ENCODE measurements at places on chromosomes 16 and 17. TPM values are rescaled to one million over a fixed set of nuclear protein-coding genes. Genes with fewer than 3 reads are reported as not detected.

- peak; percentile 58 for DNase-seq
Observed at GRCh38 chr17:48330421-48330820, 99.6 kb downstream of the SKAP1 start.

- DNase-seq, result no peak
Observed at GRCh38 chr17:37676115-37676925, 33.1 kb upstream of the DDX52 start.

- no peak for DNase-seq
Observed at GRCh38 chr17:42372142-42372541, 16.1 kb downstream of the STAT3 start.

- DNase-seq, result no peak
Observed at GRCh38 chr16:68202091-68202519, 33.8 kb downstream of the ESRP2 start.

- no peak for DNase-seq
Observed at GRCh38 chr16:8649829-8650554, 24.4 kb upstream of the ABAT start.

DNA sequence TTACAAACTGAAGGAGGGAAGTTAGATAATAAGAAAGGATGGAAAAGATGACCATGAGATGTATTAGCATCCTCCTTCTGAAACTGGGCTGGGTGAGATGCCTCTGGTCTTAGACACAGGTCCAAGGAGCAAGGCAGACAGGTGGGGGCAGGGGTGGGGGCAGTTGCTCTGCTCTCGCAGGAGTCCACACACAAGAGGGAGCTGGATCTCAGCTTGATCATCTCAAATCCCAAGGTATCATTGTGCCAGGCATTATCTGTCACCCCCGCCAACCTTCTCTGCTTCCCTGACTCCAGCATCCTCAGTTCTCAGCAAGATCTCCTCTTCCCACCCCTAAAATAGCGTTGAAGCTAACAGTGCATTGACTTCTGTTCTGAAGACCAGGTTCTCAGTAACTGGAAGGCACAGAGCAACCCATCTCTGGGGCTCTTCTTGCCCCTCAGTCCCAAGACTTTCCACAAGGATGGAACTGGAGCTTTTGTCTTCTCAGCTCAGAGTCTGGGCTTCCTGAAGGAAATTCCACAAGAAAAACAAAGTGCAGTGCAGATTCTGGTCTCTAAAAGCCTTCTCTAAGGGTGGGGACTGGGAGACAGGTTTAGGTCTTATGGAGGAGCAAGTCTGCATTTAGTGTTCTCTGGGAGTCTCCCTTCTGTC, 1.6 kb downstream of the FLOT2 start:
- peak; percentile 14 for DNase-seq

DNA sequence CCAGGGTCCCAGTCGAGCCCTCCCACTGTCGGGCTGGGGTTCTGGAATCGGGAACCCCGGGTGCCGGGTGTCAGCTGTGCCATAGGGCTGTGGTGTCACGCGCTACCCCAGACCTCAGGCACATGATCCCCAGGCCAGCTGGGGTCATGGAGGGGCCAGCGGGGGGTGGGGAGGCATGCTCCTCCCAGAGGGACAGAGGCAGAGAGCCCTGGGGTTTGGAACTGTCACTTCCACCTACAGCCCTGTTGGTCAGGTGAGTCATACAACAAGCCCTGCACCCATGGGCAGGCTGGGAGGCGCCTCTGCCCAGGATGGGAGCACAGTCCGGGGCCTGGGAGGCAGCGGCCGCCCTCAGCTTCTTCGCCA, 63.0 kb downstream of the BAIAP2 start:
- peak; percentile 57 for DNase-seq

DNA sequence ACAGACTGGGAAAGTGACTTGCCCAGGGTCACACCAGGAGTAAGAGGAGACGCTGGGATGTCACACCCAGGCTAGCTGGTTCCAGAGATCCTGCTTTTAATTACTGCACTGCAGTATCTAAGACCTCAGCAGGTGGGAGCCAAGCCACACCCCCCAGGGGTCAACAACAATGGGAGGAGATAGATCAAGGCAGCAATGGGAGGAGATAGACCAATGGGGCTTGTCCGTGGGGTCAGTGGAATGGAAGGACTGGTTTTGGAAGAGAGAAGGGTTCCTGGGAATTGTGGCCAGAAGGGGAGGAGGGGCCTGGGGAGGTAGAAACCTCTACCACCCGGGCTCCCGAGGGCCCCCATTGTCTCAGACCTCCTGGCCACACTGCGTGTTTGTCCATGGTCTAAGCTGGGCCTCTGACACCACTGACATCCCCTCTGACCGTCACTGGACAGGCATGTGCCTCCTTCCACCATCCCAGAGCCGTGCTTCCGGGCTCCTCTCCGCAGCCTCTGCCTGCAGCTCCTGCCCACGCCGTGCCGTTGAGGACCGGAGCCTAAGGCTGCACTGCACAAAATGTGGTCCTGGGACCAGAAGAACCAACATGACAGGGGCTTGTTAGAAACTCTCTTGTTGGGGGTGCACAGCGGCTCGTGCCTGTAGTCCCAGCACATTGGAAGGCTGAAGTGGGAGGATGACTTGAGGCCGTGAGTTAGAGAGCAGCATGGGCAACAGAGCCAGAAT, 69.8 kb upstream of the RPH3AL start:
- no peak for DNase-seq

- DNase-seq, result no peak
Observed at GRCh38 chr16:85056211-85056748, 28.7 kb downstream of the KIAA0513 start.

GRCh38 chr16:87924811-87925670, 11.3 kb downstream of the CA5A start:
- peak; percentile 28 for DNase-seq

DNA sequence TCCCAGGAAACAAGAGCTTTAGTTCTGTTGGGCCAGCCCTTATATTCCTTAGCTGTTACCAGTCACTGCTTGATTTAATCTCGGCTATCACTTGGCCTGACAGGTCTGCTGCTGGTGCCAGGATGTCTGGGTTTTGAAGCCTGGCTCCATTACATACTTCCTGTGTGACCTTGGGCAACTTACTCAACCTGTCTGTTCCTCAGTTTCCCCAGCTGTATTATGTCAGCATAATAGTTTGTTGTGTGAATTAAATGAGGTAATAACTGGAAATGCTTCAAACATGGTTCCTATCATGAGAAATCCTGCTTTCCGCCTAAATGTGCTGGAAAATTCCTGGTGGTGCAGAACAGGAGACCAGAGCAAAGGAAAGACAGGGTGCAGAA, 50.6 kb upstream of the STH start:
- DNase-seq, result no peak

DNA sequence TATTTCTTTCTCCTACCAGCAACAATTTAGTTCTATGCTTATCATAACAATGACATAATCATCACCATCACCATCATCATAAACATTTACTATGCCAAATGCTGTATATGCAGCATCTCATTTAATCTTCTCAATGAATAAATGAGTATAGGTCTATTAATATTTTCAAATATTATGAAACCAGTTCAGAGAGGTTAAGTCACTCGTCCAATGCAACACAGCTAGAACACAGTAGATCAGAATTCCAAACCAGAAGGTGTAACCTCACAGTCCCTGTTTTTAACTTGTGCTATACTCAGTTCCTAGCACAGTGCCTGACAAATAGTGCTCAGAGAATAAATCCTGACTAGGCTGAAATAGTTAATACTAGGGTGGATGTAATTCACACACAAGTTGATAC, 314.8 kb downstream of the XYLT1 start:
- DNase-seq, result no peak

GRCh38 chr16:25796239-25796638, 104.5 kb downstream of the HS3ST4 start:
- no peak for DNase-seq

DNA sequence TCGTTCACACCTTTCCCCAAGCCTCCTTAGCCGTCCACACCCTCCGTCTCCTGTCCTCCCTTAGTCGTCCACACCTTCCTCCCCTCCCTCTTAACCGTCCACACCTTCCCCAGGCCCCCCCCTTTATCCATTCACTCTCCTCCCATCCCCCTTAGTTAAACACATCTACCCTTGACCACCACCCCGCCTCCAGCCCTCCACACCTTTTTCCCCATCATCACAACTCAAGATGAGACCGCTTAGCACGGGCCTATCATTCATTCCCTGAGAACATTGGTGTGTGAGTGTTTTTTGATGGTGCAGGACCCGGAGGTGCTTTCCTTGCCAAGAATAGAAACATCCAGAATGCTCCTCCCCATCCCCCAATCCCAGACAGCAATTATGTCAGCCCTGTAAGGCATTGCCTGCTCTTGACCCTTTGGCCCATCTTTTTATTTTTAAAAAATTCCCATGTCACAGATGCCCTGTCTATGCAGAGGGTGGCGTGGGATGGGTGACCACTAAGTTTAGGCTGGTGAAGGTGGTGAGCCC, 1.4 kb downstream of the TENT4B start:
- DNase-seq, result peak; percentile 28

The TBC1D3I gene
- total RNA-seq, result 0.10 TPM

The SLFN13 gene
- not detected for total RNA-seq

The TBC1D3L gene
- 25.3 TPM for total RNA-seq

The DPEP2 gene
- not detected for total RNA-seq

The TBX2 gene
- total RNA-seq, result not detected

The SLFN14 gene
- not detected for total RNA-seq

The CD300E gene
- total RNA-seq, result not detected

The SRL gene
- total RNA-seq, result not detected
